ENCODE measurements at places on chromosomes 2 and 18.

GRCh38 chr18:79371561-79372121 lies 24.1 kb upstream of the NFATC1 start:
- no peaks in the 10 kb centered on the region for H3K27me3 ChIP-seq
- H3K36me3 ChIP-seq = peaks cover 4% of the 10 kb centered on the region
- DNase-seq = no peak

DNA sequence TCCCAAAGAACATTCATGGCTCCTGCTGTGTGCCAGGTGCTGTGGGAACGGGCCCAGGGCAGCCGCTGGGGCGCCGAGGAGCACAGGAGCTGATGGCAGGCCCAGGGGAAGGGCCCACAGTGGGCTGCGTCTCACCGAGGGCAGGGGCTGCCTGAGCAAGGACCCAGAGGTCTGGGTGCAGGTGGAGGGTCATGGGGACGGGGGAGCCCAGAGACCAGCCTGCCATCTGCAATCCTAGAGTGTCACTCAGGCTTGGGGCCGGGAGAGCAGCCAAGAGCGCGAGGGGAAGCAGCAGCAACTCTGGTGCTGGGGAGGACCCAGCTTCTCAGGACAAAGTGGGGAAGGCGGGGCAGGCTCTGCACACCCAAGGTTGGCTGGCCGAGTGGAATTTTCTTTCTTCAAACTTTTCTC lies 207.4 kb downstream of the HDAC4 start:
- H3K27ac ChIP-seq = no peak overlapping the region
- DNase-seq = no peak

- H3K4me3 ChIP-seq = no peak overlapping the region
- no peaks in the 10 kb centered on the region for H3K36me3 ChIP-seq
- H3K4me1 ChIP-seq = peaks cover 2% of the 10 kb centered on the region
- H3K27ac ChIP-seq = no peak overlapping the region
These were observed 126.2 kb downstream of the DPP4 start for GRCh38 chr2:161947836-161948235.

DNA sequence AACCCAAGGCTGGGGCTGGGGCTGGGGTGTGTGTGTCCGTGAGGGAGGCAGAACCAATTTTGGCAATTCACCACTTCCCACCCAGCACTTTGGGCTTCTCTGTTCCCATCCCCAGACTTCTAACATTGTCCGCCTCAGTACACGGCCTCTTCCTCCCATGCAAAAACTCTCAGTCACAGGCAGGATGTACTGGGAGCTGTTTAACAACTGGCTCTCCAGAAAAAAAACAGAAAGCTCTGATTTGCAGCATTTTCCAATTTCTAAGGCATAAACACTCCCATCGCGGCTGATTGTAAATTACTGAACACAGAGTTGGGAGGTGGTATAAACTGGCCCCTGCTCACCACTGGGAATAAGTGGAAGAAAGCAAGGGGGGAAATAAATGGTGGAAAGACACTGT lies 73.1 kb upstream of the MAP4K3 start:
- no peaks in the 10 kb centered on the region for H3K27me3 ChIP-seq
- H3K36me3 ChIP-seq = no peaks in the 10 kb centered on the region
- no peak overlapping the region for H3K4me3 ChIP-seq
- H3K27ac ChIP-seq = no peak overlapping the region
- H3K4me1 ChIP-seq = no peaks in the 10 kb centered on the region

- no peak overlapping the region for H3K4me3 ChIP-seq
- H3K36me3 ChIP-seq = no peaks in the 10 kb centered on the region
- H3K4me1 ChIP-seq = peaks cover 95% of the 10 kb centered on the region
- no peak for DNase-seq
These were observed 31.7 kb downstream of the INPP4A start for GRCh38 chr2:98476192-98476868.

- no peaks in the 10 kb centered on the region for H3K36me3 ChIP-seq
- no peak overlapping the region for H3K4me3 ChIP-seq
- DNase-seq = no peak
- H3K4me1 ChIP-seq = no peaks in the 10 kb centered on the region
These were observed 106.5 kb upstream of the SCN1A start for GRCh38 chr2:166234112-166234846.

GRCh38 chr2:112024231-112024630 lies 30.8 kb upstream of the TMEM87B start:
- H3K27me3 ChIP-seq = no peaks in the 10 kb centered on the region
- no peak overlapping the region for H3K4me3 ChIP-seq
- H3K36me3 ChIP-seq = no peaks in the 10 kb centered on the region
- no peak overlapping the region for H3K27ac ChIP-seq

DNA sequence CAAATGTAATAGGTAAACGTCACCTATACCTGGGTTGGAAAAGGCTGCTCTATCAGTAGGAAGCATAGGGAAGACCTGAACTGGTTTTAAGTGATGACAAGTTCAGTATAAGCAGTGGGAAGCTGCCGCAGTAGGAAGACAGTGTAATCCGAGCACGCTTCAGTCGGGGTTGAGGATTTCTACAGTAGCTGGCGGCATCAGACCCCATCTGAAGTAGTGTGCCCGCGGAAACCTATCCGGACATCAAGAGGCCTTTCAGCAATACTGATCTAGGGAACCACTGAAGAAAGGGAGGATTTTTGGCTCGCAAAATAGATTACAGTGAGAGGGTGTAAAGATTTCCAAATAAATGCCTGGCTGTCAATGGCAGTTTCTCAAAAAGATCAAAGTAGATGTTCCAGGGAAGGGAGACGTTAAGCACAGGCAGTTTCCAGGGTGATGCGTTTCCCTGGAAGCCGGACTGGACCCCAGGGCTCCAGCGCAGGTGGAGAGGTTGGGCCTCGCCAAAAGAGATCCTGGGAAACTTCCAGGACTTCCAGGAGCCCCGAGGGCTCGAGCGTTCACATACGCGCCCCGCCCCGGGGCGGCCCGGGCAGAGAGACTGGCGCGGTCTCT lies 5.3 kb downstream of the LOXL3 start:
- peaks cover 15% of the 10 kb centered on the region for H3K4me1 ChIP-seq
- DNase-seq = no peak
- H3K27me3 ChIP-seq = peaks cover 23% of the 10 kb centered on the region
- peak overlapping the region; percentile 10 for H3K4me3 ChIP-seq
- H3K27ac ChIP-seq = no peak overlapping the region

- no peaks in the 10 kb centered on the region for H3K27me3 ChIP-seq
- no peaks in the 10 kb centered on the region for H3K36me3 ChIP-seq
- DNase-seq = no peak
- no peak overlapping the region for H3K27ac ChIP-seq
- no peaks in the 10 kb centered on the region for H3K4me1 ChIP-seq
- H3K4me3 ChIP-seq = no peak overlapping the region
These were observed 102.7 kb upstream of the SMAD2 start for GRCh38 chr18:48032876-48033789.

- no peak overlapping the region for H3K4me3 ChIP-seq
- no peaks in the 10 kb centered on the region for H3K27me3 ChIP-seq
- no peaks in the 10 kb centered on the region for H3K4me1 ChIP-seq
- DNase-seq = no peak
- H3K36me3 ChIP-seq = no peaks in the 10 kb centered on the region
These were observed 346.0 kb downstream of the CYRIA start for GRCh38 chr2:16319551-16320121.
